Stimulated activated CD4-positive, alpha-beta T cell treated with anti-CD3 and anti-CD28 coated beads, Interleukin-15, amount 100 ng/mL, for 1 hour (primary cell): ENCODE measurements at places on chromosomes 1 and 21.

- no peak for DNase-seq
These were observed 10.4 kb downstream of the ADAMTSL4 start for GRCh38 chr1:150559656-150560010.

GRCh38 chr1:52511439-52511838, 41.5 kb downstream of the TUT4 start:
- DNase-seq = no peak

DNA sequence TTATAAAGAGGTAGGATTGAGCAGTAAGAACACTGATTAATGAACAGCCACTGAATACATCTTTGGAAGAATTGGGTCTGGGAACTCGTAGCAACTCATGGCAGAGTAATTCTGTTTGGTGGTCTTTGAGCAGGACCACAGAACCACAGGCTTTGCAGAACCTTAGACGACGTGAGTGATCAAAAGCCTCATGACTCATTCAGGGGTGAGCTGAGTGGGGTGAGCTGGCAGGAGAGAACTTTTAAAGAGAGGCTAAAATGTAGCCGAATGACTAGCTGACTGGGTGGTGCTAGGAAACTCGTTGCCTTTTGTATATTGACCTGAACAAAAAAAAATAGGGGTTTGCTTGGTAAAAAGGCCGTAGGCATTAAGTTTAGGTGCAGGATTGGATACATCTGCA, 313.8 kb downstream of the TGFB2 start:
- DNase-seq = no peak

- no peak for DNase-seq
These were observed 67.3 kb downstream of the LRRN2 start for GRCh38 chr1:204618148-204618760.

DNA sequence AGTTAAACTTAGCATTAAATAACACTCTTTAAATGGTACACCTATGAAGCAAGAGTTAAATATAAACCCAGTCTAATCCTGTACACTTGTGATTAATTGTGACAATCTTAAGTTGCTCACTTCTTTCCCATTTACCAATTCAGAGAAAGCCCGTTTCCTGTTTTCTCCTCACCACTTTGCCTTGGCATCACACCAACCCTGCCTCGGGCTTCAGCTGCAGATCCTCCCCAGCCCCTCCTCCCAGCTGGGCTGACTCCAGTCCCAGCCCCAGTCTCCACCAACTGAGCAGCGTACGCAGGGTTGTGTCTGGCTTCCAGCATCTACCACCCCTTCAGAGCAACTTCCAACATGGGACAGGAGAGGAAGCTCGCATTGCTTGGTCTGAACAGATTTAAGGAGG, 4.1 kb downstream of the PYCR2 start:
- no peak for DNase-seq

DNA sequence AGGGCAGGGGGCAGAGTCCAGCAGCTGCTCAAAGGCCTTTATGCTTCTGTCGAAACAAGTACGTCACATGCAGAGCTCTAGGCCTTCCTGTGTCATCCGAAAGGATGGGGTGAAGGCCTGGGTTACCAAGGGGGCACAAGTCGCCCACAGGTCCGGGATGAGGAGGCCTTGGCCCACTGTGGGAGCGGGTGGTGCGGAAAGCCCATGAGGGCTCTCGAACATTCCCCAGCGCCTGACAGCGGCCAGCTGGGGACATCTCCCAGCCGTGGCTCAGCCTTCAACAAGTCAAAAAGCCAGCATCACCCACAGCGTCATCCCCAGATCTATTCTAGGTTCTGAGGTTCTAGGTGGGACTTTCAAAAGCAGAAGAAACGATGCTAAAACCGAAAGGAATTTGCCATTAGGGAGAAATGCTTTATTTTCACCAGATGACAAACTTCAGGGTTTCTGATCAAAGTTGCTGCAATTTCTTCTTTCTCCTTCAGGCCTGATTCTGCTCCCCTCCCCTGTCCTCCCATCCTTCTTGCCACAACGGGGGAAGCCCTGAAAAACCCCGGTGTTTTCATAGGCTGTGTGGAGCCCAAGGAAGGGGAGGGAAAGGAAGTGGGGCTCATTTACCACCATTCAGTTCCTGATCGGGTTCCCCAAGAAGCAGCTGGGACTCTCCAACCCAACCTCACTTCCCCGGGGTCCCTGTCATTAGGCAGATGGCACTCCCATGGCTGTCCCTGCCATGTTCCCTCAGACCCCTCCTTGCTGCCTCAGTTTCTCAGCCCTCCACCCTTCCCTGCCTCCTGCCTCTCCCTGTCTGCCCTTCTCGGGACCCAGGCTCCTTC, 17.6 kb downstream of the GPR137B start:
- DNase-seq = no peak

- DNase-seq = no peak
These were observed 13.1 kb downstream of the VPS26C start for GRCh38 chr21:37253991-37254390.

- DNase-seq = no peak
These were observed 155.0 kb downstream of the OMA1 start for GRCh38 chr1:58391514-58391913.

- no peak for DNase-seq
These were observed 286.5 kb downstream of the NPHP4 start for GRCh38 chr1:5705751-5706150.

- DNase-seq = no peak
These were observed 156.2 kb downstream of the DENND1B start for GRCh38 chr1:197619008-197619640.

DNA sequence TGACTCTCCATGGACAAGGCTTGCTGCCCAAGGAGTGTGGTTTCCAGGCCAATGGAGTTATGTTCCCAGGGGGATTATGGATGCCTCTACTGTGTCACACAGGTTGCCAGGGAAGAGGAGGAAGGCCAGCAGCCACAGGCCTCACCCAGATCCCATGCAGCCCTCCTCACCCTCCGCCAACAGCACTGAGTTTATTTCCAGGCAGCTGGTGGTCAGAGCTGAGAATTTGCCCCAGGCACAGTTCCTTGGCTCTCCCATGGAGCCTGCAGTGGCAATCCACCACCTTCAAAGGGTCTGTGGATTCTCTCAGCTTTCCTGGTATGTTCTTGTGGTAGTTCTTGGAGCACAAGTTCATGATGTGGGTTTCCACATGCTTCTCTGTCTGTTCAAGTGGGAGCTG, 79.2 kb downstream of the NTNG1 start:
- no peak for DNase-seq

- no peak for DNase-seq
These were observed 555.2 kb downstream of the PLPP3 start for GRCh38 chr1:56024155-56024554.

DNA sequence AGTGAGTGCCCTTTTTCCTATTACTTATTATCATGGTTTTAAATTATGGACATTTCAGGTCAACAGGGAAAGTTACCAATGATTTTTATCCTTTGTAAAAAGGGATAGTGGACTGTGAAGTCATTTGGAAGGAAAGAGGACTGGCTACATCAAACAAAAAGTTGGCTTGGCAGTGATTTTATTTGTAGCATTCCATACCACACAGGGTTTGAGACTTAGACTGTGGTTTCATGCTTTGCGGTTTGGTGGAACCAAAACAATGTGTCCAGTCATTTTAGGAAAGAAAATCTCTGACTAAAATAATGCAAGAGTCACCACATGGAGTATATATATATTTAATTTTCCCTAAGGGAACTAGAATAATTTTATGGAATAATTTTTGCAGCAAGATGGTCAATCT, 239.5 kb downstream of the HMCN1 start:
- no peak for DNase-seq

GRCh38 chr1:47235241-47235681, 3.2 kb upstream of the TAL1 start:
- no peak for DNase-seq

DNA sequence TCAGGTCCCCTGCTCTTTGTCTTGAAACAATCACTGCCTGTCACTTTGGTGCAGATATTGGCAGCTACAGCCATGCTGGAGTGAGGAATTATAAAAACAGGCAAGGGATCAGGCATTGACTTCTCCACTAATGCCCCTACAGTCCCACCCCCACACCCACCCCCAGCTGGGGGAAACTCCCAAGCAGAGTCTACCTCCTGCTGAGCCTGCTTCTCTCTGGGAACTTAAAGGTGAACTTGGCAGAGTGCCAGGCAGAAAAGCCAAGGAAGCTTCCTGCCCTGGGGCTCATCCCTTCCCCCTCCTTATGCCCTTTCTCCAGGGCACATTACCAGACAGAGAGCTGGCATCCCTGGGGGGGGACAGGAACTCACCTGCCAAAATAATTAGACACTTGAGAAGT, 6.7 kb downstream of the NCMAP start:
- no peak for DNase-seq

DNA sequence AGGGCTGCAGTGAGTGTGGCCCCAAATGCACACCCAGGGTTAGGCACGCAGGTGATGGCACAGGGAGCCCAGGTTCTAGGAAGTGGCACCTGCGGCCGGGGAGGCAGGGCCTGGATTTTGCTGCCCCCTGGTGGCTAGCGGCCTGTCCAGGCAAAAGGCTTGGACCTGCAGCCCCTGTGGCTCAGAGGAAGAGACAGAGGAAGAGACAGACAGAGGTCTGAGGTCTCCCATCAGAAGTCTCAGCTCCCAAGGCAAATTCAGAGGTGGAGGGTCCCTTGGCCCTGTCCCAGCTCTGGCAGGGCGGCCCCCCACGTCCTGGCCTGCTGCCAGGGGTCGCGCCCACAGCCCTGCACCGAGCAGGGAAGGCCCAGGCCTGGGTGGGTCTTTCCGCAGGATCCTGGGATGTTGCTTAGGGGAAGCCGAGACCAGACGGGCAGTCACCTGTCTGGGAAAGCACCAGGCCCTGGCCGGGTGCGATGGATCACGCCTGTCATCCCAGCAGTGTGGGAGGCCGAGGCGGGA, 8.0 kb upstream of the TNFRSF14 start:
- peak; percentile 75 for DNase-seq

- DNase-seq = no peak
These were observed 1.6 kb upstream of the AGT start for GRCh38 chr1:230715510-230715909.

- no peak for DNase-seq
These were observed 5.8 kb upstream of the GTF2B start for GRCh38 chr1:88897070-88897730.

- DNase-seq = no peak
These were observed 9.7 kb downstream of the CD2 start for GRCh38 chr1:116763787-116764465.
